ENCODE measurements at places on chromosomes 5 and 9.

- DNase-seq, result no peak
Observed at GRCh38 chr5:99368726-99369125, 439.9 kb upstream of the CHD1 start.

DNA sequence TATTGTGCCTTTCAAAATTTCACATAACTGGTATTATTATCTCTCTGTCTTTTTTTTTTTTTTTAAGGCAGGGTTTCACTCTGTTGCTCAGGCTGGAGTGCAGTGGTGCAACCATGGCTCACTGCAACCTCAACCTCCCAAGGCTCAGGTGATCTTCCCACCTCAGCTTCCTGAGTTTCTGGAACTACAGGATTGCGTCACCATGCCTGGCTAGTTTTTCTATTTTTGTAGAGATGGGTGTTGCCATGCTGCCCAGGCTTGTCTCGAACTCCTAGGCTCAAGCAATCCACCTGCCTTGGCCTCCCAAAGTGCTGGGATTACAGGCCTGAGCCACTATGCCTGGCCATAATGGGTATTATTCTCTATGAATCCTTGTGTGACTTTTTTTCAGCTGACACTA is 402.3 kb upstream of the SMARCA2 start:
- no peak for DNase-seq

DNA sequence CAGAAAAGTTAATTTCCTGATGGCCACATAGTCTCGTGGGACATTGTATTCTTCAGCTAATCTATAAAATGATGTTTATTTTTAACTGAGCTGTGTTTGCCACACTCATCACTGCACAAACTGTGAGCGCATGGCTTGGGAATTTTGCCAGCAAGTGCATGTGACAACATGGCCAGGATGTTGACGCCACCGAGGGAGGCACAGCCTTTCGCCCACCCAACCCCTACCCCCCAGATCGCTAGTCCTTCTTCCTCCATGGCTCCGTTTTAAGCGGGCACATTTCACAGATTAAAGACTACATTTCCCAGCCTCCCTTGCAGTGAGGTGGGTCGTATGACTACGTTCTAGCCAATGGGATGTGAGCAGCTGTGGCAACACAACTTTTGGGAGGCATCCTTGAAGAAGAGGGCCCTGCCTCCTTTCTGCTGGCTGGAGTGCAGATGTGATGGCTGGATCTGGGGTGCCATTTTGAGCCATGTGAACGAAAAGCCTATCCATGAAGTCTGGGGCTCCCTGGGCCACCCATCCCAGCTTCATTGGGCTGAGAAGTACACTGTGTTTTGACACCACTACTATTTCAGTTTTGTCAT is 7.9 kb downstream of the NRARP start:
- DNase-seq, result no peak

- DNase-seq, result no peak
Observed at GRCh38 chr5:111229221-111229835, 5.1 kb downstream of the CAMK4 start.

DNA sequence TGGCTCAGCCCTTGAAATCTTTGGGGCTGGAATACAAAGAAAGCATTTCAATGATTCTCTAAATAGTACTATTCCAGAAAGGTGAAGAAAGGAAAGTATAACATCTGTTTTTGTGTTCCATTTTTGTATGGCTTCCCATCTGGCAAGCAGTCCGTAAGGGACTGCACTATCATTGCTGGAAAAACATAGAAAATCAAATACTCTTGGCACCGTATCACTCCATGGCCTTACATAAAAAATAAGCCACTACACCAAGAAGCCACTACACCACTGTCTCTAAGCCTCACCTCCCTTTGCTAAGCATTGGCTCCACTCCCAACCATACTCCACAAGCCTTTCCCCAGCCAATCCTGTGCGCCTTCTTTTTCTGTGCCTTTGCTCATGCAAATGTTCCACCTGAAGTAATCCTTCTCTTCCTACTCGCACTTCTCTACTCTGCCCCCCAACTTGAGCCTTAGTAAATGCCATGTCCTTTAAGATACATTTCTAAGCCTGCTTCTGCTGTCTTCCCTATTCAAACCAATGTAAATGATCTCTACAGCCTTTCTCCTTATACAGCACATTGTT is 454.6 kb upstream of the TUSC1 start:
- DNase-seq, result no peak

GRCh38 chr9:113258282-113258681 is 17.1 kb downstream of the CDC26 start:
- no peak for DNase-seq

DNA sequence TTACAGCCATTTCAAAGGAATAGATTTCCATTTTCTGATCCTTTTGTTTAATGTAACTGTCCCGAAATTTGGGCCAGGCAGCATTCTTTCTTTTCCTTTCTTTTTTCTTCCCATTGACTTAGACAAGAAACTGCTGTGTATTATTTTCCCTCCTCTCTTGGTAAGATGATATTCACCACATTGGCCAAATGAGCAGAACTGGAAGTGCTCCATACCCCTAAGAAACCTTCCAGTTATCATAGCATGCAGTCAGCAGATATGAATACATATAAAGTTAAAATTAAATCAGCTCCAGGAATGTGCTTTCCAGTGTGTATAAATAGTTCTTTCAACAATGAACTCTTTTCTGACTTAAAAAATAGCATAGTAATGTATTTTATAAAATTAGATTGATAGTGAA is 168.5 kb upstream of the GAS1 start:
- peak; percentile 76 for DNase-seq

- no peak for DNase-seq
Observed at GRCh38 chr5:138872841-138873465, 2.2 kb downstream of the LRRTM2 start.

DNA sequence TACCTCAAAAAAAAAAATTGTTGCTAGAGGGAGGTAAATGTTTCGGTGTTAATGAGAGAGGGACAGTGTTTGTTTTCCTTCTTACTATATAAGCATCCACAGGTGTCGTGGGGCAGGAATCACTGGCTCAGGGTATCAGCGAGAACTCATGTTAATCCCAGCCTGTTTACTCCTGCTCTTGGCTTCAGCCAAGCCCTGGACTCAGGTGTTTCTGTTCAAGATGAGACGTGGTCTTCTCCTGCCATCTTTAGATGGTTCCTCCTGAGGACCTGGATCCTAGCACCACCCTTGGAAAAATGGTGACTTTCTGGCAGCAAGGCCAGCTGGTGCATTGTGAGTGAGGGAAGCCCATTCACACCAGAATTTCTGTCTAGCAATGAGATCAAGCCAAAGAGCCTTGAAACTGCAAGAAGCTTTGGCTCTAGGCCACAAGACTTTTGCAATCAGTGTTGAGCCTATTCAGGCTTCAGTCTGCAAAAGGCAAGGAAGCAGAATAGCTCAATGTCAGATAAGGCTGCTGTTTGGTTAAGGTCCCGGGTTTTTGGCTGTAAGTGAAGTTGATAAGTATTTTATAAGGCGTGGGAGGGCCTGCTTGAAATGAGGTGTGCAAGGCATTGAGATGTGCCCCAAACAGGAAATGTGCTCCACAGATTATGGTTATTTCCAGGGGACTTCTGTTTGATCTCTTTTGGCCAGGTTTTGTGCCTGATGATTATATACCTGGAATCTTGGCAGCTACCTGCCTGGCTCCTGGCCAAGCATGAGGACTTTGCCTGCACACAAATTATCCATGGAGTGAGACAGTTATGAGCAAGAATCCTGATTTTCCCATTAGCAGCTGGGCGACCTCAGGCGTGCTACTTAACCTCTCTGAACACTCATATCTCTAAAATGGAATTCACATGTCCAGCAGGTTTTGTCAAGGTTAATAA is 99.8 kb downstream of the TENT4A start:
- peak; percentile 80 for DNase-seq

GRCh38 chr5:178330791-178331404 is 98.3 kb upstream of the PHYKPL start:
- DNase-seq, result no peak

DNA sequence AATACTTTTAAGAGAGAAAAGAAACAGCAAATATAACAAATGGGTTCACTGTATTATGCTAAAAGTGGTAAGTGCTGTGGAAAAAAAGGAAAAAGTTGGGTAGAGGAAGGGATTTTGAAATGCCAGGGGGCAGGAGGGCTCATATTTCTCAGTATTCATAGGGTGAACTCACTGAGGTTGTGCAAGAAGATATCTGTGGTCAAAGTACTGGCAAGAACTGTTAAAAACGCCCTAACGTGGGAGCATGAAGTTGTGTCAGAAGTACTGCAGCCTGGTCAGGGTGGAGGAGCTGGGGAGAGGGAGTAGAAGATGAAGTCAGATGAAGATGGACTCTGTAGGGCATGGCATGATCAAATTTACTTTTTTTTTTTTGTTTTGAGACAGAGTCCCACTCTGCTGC is 31.2 kb upstream of the SLC28A3 start:
- peak; percentile 98 for DNase-seq

DNA sequence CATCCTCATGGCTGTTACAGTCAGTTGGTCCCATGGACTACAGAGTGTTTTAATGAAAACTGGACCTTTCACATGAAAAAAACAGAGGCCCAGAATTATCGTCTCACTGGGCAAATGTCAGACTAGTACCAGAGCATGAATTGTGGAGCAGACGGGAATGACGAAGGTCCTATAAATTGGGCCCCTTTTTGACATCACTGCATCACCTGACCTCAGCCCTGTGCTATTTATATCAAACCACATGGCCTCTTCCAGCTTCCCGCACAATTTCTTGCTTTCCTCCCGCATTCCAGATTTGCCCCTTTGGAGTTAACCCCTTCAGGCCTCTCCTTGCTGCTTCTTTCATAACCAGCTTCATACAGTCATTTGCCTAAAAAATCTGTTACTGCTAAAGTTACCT is 301.7 kb downstream of the ATPSCKMT start:
- no peak for DNase-seq

GRCh38 chr9:34493972-34494535 is 28.7 kb downstream of the ENHO start:
- peak; percentile 64 for DNase-seq

All from adipocyte (in vitro differentiated cells).